Mesothelial cell of epicardium (in vitro differentiated cells): ENCODE measurements at places on chromosomes 6 and 20.

DNA sequence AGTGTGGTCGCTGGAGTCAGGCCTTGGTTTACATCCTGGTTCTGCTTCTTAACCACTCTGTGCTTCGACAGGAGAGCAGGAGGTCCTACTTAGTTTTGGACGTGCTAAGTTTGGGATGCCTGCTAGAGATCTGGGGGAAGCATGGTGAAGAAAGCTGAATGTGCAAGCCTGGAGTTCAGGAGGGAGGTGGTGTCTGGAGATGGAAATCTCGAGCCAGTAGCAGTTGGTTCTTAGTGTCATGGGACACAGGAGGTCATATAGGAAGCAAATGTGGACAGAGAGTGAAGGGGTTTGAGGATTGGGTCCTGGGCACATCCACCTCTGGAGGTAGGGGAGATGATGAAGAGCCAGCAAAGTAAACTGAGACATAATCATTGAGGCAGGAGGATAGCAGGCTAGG lies 131.4 kb downstream of the SYCP2 start:
- peak; percentile 11 for DNase-seq
- no peaks in the 10 kb centered on the region for H3K36me3 ChIP-seq
- peaks cover 6% of the 10 kb centered on the region for H3K27me3 ChIP-seq

- peaks cover 39% of the 10 kb centered on the region for H3K4me1 ChIP-seq
- H3K4me3 ChIP-seq = no peak overlapping the region
- DNase-seq = no peak
- H3K36me3 ChIP-seq = peaks cover 42% of the 10 kb centered on the region
- H3K27me3 ChIP-seq = no peaks in the 10 kb centered on the region
- peak overlapping the region; percentile 87 for H3K27ac ChIP-seq
Observed at GRCh38 chr20:32444474-32445220, 86.5 kb downstream of the ASXL1 start.

DNA sequence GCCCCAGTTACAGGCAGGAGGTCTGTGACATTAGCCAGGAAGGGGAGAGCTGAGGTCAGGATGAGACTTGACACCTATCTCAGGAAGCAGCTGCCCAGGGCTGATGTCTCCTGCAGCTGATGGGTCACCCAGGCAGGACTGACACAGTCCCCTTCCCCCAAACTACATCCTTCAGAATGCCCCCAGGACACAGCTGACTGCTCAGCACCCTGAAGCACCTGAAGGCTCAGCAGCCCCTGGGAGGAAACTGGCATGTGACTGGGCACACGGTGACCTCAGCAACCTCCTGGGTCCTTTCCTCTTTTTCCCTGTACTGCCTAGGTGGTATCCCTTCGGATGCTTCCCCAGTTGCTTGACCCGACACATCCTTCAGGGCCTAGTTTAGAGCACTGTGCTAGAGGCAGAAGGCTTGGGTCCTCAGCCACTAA lies 1.9 kb downstream of the SDC4 start:
- peak overlapping the region; percentile 83 for H3K4me3 ChIP-seq
- no peak for DNase-seq
- H3K27me3 ChIP-seq = no peaks in the 10 kb centered on the region
- H3K4me1 ChIP-seq = peaks cover 65% of the 10 kb centered on the region
- H3K27ac ChIP-seq = peak overlapping the region; percentile 89

- H3K27ac ChIP-seq = no peak overlapping the region
- no peak overlapping the region for H3K4me3 ChIP-seq
- H3K27me3 ChIP-seq = no peaks in the 10 kb centered on the region
- peak; percentile 95 for DNase-seq
Observed at GRCh38 chr20:31822421-31823330, 3.5 kb downstream of the MYLK2 start.

- DNase-seq = no peak
- H3K27me3 ChIP-seq = peaks cover 31% of the 10 kb centered on the region
- H3K4me1 ChIP-seq = peaks cover 4% of the 10 kb centered on the region
- H3K36me3 ChIP-seq = no peaks in the 10 kb centered on the region
- H3K4me3 ChIP-seq = no peak overlapping the region
Observed at GRCh38 chr20:4227085-4227821, 211.9 kb upstream of the RNF24 start.

DNA sequence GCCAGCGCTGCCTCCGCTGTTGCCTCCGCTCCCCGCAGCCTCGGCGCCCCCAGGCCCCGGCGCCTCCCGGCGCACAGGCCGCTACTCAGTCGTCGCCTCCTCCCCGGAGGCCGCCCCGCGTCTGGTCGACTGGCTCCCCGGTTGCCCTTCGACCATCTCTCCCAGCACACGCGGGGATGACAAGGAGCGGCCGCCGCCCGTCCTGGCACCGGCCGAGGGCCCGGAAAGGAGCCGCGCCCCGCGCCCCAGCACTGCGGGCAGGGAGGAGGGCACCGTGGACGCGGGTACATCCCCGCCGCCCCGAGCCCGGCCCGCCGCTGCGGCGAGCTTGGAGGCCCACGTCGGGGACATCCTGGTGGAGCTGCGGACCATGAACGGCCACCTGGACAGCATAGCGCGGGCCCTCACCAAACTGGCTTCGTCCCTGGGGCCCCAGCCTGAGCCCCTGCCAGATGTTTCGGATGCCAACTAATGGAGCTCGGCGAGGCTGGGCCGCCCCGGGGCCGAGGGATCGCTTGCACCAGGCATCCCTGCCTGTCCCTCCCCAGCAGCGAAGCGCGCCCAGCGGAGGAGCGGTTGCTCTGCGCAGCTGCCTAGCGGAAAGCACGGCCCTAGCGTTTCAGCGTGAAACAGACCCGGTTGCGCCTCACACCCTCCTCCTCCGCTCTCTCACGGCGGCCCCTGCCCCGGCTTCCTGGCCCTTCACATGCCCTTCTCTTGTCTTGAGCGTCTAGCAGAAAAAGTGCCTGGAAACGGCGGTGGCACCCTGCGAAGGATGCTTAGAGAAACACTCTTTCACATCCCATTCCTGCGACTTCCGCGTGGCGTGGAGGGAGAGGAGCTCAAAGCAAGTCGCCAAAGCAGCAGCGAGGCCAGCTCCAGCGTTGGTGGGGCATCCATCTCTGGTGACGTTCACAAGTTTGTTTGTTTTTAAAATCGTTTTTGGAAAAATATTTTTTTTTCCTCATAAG lies 285.8 kb upstream of the SUPT3H start:
- no peak for DNase-seq
- peak overlapping the region; percentile 52 for H3K4me3 ChIP-seq
- no peak overlapping the region for H3K27ac ChIP-seq
- H3K4me1 ChIP-seq = peaks cover 5% of the 10 kb centered on the region
- H3K36me3 ChIP-seq = no peaks in the 10 kb centered on the region

GRCh38 chr6:93036835-93037234 lies 382.5 kb downstream of the EPHA7 start:
- H3K4me1 ChIP-seq = no peaks in the 10 kb centered on the region
- no peak for DNase-seq
- H3K27ac ChIP-seq = no peak overlapping the region
- H3K4me3 ChIP-seq = no peak overlapping the region
- peaks cover 2% of the 10 kb centered on the region for H3K36me3 ChIP-seq

GRCh38 chr6:168655462-168656152 lies 214.6 kb downstream of the SMOC2 start:
- no peak overlapping the region for H3K4me3 ChIP-seq
- peaks cover 1% of the 10 kb centered on the region for H3K27me3 ChIP-seq
- no peaks in the 10 kb centered on the region for H3K36me3 ChIP-seq
- peaks cover 9% of the 10 kb centered on the region for H3K4me1 ChIP-seq

GRCh38 chr6:151026041-151026663 lies 160.7 kb downstream of the MTHFD1L start:
- H3K4me3 ChIP-seq = no peak overlapping the region
- no peaks in the 10 kb centered on the region for H3K27me3 ChIP-seq
- H3K36me3 ChIP-seq = peaks cover 20% of the 10 kb centered on the region
- DNase-seq = no peak

DNA sequence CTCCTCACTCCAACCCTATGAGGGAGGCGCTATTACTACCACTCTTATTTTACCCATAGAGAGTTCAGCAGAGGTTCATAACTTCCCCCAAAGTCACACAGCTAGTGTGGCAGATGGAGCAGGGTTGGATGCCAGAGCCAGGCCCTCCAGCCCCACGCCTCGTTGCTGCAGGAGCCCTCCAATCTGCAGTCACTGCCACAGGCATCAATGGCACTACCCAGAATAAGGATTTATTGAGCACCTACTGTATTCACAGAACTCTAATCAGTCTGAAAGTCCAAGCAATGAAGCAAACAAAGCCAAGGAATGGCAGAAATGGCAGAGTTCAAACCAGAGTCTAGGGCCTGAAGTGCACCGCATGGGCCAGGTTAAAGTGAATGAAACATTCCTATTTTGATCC lies 144.9 kb downstream of the LPA start:
- H3K27me3 ChIP-seq = peaks cover 14% of the 10 kb centered on the region
- no peak overlapping the region for H3K27ac ChIP-seq
- DNase-seq = no peak
- peaks cover 3% of the 10 kb centered on the region for H3K4me1 ChIP-seq
- peak overlapping the region; percentile 13 for H3K4me3 ChIP-seq

DNA sequence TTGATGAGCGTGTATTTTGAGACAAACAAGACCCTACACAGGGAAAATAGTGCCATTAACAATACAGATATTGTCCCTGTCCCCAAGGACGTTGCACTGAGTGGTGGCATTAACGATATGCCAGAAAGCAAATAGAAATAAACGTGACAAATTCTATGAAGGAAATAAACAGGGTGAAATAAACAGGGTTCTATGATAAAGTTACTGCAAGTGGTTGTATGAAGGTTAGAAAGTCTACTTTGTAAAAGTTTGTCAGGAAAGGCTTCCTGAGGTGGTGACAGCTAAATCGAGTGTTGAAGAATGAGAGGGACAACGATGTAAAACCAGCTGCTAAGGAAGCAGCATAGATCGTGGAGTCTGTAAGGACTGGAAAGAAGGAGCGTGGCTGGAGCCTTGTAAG lies 380.2 kb downstream of the LAMA2 start:
- peaks cover 21% of the 10 kb centered on the region for H3K4me1 ChIP-seq
- no peaks in the 10 kb centered on the region for H3K27me3 ChIP-seq
- H3K4me3 ChIP-seq = no peak overlapping the region
- no peak for DNase-seq

DNA sequence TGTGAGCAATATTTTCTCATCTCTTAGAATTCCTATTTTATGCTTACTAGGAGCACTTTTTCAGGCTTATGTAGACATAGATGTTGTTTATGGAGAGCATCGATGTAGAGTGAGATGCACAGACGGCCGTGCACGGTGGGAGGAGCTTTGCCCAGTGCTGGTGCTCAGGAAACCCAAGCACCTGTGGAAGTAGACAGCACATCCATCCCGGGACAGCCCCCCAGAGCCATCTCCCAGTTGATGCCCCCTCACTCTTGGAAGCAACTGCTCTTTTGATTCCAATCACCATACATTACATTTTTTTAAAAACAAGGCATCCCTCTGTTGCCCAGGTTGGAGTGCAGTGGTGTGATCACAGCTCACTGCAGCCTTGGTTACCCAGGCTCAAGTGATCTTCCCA lies 143.7 kb downstream of the SMOC2 start:
- H3K27ac ChIP-seq = no peak overlapping the region
- H3K4me1 ChIP-seq = peaks cover 4% of the 10 kb centered on the region
- DNase-seq = no peak
- H3K36me3 ChIP-seq = no peaks in the 10 kb centered on the region
- H3K4me3 ChIP-seq = no peak overlapping the region

- H3K36me3 ChIP-seq = peaks cover 33% of the 10 kb centered on the region
- H3K27me3 ChIP-seq = no peaks in the 10 kb centered on the region
- no peaks in the 10 kb centered on the region for H3K4me1 ChIP-seq
- no peak overlapping the region for H3K27ac ChIP-seq
Observed at GRCh38 chr6:41929924-41930323, 8.6 kb downstream of the BYSL start.

DNA sequence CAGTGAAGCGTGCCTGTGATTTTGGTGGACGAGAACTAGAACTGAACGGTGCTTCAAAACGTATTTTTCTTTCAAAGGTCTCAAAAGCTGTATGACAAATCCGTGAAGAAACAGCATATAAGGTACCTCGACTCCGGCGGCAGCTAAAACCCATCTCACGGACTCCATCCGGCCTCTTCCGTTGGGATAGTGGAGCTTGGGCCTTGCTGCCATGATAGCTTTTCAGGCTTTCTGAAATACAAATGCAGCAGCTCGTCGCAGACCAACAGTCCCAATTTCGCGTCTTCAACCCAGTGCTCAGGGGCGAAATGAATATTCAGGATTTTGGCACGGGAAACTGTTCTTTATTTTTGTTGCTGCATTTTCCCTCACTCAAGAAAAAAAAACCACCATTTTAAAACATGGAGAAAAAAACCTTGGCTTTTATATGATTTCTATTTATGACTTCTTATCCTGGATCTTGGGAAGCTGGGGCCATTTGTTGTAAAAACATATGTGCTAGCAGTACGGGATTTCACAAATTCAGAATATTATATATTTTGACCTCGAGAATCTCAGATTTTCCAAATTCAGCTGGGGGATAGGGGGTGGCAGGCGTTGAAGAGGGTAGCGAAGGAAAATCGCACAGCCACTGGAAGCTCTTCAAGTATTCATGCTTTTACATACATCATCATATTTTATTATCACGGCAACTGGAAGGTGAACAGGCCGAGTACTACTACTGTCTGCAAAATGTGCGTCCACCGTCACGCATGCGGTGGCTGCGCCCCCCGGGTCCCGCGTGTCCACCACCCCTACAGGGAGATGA lies 849 bp downstream of the GSTA4 start:
- H3K4me3 ChIP-seq = peak overlapping the region; percentile 95
- peak; percentile 39 for DNase-seq
- H3K27ac ChIP-seq = peak overlapping the region; percentile 99

DNA sequence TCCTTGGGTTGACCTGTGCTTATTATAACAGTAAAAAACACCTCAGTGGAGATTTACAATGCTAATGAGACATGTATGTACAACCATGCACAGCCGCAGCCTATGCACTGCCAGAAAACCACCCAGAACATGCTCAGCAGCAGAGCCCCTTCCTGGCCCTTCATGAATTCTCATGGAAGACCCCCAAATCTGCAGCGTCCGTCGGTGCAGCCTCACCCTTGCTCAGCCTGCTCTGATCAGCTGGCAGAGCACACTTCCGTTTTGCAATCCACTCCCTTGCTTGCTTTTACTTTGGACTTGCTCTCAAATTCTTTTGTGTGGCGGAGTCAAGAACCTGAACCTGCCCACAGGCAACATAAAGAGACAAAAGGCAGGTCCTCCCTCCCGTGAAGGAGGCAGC lies 378.2 kb upstream of the SULF2 start:
- peaks cover 21% of the 10 kb centered on the region for H3K27me3 ChIP-seq
- H3K27ac ChIP-seq = no peak overlapping the region
- no peaks in the 10 kb centered on the region for H3K36me3 ChIP-seq
- H3K4me3 ChIP-seq = no peak overlapping the region
- no peaks in the 10 kb centered on the region for H3K4me1 ChIP-seq
- DNase-seq = no peak

- H3K27ac ChIP-seq = no peak overlapping the region
- H3K4me3 ChIP-seq = no peak overlapping the region
- no peaks in the 10 kb centered on the region for H3K36me3 ChIP-seq
- no peak for DNase-seq
- no peaks in the 10 kb centered on the region for H3K27me3 ChIP-seq
- no peaks in the 10 kb centered on the region for H3K4me1 ChIP-seq
Observed at GRCh38 chr6:113805173-113805790, 51.9 kb upstream of the MARCKS start.
